ENCODE measurements at places on chromosomes 5 and 9.

DNA sequence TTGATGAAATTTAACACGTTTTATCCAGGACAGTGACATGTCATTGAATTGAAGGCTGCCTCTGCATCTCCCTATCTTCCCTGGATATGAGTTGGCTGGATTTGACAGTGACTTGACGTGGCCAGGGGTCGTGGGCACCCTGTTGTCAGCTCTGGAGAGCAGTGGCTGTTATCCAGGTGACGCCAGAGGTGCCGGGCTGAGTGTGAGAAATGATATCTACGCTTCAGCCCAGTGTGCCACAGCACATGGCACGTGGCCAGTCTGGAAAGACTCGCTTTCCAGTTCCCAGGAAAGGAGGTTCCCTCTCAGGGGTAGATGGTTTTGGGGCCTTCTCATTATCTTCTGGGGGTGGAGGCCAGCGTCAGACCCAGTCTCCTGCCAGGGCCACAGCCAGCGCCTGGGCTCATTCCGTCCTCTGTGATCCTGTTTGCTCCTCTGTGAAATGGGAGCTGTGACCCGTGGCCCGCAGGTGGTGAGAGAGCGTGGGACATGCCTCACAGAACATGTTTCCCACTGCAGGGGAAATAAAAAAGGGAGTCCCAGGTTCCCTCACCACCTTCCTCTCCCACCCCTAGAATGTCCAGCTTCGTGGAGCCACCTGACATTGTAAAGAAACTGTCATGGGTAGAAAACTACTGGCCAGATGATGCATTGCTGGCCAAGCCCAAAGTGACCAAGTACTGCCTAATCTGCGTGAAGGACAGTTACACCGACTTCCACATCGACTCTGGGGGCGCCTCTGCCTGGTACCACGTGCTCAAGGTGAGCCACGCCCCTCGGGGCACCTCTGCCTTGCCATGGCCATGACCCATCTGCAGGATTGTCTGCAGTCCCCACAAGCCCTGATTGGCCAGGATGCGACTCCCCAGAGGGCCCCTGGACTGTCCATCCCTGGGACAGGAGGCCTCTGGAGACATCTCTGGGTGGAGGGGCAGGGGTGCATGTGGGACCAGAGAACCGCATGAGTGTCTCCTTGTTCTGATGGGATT, 76.5 kb downstream of the PHF2 start:
- DNase-seq, result no peak

- no peak for DNase-seq
Measured at GRCh38 chr5:98909363-98909762, 19.4 kb downstream of the CHD1 start.

DNA sequence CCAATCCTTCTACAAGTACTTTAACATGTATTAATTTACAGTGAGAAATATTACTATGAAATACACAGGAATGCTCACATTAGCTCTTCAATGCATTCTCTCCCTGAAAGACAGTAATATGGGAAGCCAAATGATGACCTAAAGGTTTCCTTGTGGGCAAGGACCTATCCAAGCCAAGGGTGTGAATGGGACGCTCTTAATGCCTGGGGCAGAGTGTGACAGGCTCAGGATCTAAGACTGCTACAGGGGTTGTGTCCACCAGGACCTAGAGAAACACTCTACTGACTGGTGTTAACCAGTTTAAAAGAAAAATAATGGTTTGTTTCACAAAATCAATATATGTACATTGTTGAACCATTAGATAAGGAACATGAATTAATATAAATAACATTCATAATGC, 158.7 kb downstream of the FGF1 start:
- no peak for DNase-seq

GRCh38 chr9:111162026-111162425, 123.8 kb upstream of the LPAR1 start:
- DNase-seq, result no peak

GRCh38 chr5:146490089-146490843, 25.7 kb downstream of the GPR151 start:
- DNase-seq, result no peak

Measured in hippocampal formation (tissue), 2 donors.